ENCODE measurements at places on chromosomes 5 and 9.

- DNase-seq = peak; percentile 40
Observed at GRCh38 chr5:175464074-175464941, 14.1 kb upstream of the SFXN1 start.

GRCh38 chr5:94793113-94793815 is 174.8 kb downstream of the SLF1 start:
- no peak for DNase-seq

- DNase-seq = no peak
Observed at GRCh38 chr5:122702524-122702875, 72.4 kb upstream of the SNX2 start.

DNA sequence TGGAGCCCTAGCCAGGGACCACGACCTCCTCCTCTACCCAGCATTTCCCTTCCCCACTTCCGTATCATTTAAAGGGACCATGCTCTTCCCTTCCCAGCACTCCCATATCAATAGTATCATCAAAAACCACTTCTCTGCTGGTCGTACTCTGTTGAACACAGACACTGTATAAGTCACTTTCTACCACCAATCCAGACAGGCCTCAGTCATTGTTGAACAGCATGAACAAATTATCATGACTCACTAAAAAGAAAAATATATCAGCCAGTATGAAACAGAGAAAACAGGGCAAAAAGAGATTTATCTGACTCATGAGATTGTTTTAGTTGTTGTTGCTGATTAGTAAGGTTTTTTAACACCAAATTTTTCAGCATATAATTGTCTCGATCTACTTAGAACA is 89.8 kb downstream of the CDKN2A start:
- DNase-seq = no peak

DNA sequence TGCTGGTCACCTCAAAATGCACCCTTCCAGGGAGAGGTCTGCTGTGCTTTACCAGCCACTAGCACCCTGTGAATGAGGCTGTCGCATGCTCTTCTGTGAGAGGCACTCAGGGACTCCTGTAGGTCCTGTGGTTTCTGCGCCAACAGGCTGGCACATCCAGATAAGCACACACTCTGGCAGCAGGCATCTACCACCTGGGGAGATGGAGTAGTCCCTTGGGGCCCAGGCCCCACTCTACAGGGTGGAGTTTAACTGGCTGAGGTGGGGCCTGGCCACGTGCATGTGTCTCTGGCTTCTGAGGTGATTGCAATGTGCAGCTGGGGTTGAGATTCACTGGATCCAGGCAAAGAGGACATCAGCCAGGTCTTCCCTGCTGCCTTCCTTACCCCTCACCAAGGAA is 32.3 kb downstream of the TMEM174 start:
- DNase-seq = no peak

- no peak for DNase-seq
Observed at GRCh38 chr5:112635771-112636731, 101.6 kb upstream of the APC start.

- DNase-seq = peak; percentile 67
Observed at GRCh38 chr9:124077915-124078572, 66.5 kb downstream of the LHX2 start.

GRCh38 chr5:111857623-111858022 is 100.6 kb upstream of the NREP start:
- DNase-seq = no peak

GRCh38 chr5:55749387-55749786 is 11.5 kb downstream of the DDX4 start:
- DNase-seq = no peak

DNA sequence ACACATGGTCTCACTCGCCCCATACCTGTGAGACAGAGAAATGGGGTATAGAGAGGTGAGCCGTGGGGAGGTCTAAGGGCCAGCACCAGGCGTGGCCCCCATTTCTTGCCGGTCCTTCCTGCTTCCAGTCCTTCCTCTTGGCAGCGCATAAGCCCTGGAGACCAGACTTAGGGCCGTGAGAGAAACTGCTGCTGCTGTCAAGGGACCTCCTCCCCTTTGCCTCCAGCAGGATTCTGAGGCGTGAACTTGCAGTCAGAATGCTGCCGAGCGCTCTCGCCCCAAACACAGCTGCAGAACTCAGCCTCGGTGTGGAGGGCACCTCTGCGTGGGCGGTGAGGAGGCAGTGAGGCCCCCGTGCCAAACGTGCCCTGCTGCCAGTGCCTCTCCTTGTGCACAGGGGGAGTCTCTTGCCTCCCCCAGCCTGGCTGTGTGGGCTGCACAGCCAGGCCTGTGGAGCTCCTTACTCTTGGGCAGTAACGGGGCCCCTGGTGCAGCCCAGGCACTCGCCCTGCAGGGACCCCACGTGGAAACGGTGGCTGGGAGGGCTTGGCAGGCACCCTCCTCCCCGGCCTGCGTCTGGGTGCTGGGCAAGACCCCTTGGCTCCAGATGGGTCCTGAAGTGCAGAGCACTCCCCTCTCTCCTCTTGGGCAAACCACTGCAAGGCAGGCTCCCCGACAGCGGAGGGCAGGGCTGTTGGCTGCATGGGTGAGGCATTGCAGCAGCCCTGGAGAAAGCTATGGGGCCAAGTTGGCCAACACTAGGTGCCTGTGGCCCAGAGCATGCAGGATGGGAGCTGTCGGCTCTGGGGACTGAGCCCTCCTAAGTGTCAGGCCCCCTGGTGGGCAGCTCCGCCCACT is 85.4 kb downstream of the RXRA start:
- DNase-seq = no peak

- no peak for DNase-seq
Observed at GRCh38 chr9:81082221-81082620, 607.1 kb downstream of the TLE1 start.

GRCh38 chr5:167716126-167716775 is 575.2 kb upstream of the WWC1 start:
- no peak for DNase-seq

DNA sequence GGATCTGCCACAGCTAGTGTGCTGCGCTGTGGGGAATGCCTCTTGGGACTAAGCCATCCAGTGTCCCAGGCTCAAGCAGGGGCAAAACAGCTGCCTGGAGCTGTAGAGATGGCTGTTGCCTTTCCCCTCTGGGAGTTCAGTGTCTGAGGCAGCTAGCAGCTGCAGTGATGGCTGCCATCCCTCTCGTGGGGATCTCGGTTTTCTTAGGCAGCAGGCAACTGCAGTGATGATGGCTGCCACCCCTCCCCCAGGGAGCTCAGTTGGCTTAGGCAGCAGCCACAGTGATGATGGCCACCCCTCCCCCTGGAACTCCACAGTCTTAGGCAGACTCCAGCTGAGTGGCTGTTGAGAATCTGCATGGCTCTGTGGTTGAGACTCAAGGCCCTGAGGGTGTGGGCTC is 1389.2 kb upstream of the NUDT12 start:
- no peak for DNase-seq

DNA sequence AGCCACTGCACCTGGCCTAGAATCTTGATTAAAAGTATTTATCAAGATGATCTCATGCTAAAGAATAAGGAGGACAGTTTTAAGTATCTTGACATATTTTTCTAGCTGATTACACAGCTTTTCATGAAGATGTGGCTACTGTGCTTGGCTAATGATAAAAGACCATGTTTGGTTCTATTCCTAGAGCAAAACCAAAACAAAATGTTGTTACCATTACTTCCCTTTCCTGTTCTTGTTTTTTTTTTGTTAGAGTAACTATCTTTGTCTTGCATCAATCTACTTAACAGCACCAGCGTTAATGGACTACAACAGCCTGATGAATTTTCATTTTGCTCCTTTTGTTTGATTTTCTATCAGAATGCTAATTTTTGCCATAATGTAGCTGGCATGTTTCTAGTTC is 86.2 kb upstream of the DHFR start:
- DNase-seq = no peak

- no peak for DNase-seq
Observed at GRCh38 chr5:172347496-172348052, 64.0 kb upstream of the UBTD2 start.

DNA sequence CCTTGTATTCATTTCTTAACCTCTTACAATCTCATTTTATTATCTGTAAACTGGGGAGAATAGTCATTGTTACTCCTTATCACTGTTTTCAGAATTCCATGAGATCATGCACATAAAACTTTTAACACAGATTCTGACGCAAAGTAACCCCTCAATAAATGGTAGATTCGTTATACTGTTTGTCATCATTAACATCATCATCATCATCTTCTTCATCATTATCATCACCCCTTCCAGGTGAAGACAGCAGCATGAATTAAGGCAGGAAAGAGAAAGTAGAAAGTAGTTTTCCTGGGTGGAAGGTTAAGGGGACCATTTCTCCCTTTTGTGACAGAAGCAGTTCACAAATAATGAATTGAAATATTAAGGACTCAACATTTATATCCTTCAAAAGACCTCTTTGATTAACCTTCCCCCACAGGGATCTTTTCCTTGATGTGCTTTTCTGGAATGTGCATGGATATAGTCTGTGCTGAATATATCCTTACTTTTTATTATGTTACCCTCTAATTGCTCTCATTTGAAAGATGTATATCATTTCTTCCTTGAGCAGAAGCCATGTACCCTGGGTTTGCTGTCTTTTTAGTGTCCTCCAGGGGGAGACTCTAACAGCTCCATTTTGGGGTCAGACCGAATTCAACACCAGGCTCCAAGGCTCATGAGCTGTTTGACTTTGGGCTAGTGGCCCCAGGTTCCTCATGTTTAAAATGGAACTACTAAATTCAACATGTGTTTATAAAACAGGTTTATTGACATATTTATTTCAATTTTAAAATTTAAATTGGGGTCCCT is 1029.9 kb upstream of the WWC1 start:
- peak; percentile 3 for DNase-seq

GRCh38 chr5:97874491-97874890 is 691.4 kb upstream of the RIOK2 start:
- DNase-seq = no peak

Data from adrenal gland (tissue), 19 donors.